WTC11 (cell line): ENCODE measurements at places on chromosomes 16 and 17. TPM values are rescaled to one million over a fixed set of nuclear protein-coding genes. Genes with fewer than 3 reads are reported as not detected.

GRCh38 chr16:82580298-82580890 is 46.4 kb upstream of the CDH13 start:
- no peaks in the 10 kb centered on the region for H3K4me1 ChIP-seq
- no peak overlapping the region for H3K4me3 ChIP-seq
- H3K27ac ChIP-seq, result no peak overlapping the region
- no peaks in the 10 kb centered on the region; the same call in 1 of the 2 replicates for H3K27me3 ChIP-seq
- peak; percentile 25 for DNase-seq

FOXO3B gene
- 9.9 to 11.9 TPM (median 10.7 TPM) in 3 replicates for total RNA-seq

GNAO1 gene
- 22.9 to 30.6 TPM (median 23.6 TPM) in 3 replicates for total RNA-seq

DNA sequence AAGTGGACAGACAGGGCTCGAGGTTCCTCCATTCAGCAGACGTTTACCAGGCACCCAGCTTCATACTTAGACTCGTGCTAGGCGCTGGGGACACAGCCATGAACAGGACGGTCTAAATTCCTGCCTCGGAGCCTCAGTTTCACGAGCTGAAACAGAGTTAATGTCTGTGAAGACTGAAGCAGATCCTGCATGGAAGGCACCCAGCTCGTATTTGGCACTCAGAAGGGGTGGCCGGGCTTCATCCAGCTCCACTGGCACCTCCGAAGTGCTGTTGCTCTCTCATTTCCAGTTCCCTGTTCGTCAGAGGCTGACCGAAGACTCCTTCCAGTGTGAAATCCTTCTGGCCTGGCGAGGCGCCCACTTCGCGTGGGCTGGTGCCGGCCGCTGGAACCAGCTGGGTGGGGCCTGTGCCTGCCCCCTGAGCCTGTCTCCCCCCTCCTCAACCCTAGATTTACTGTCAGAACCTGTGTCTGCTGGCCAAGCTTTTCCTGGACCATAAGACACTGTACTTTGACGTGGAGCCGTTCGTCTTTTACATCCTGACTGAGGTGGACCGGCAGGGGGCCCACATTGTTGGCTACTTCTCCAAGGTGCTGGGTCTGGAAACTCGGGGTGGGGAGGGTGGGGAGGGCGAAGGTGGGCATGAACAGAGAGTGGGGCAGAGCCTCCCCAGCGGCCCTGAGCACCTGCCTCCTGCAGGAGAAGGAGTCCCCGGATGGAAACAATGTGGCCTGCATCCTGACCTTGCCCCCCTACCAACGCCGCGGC is 5.8 kb downstream of the PRSS8 start:
- no peak for DNase-seq
- H3K27me3 ChIP-seq, result no peaks in the 10 kb centered on the region
- peaks cover 44% of the 10 kb centered on the region for H3K4me1 ChIP-seq
- H3K36me3 ChIP-seq, result peaks cover 31% of the 10 kb centered on the region

CCDC144A gene
- 1.6 to 2.6 TPM (median 2.6 TPM) in 3 replicates for total RNA-seq

DNA sequence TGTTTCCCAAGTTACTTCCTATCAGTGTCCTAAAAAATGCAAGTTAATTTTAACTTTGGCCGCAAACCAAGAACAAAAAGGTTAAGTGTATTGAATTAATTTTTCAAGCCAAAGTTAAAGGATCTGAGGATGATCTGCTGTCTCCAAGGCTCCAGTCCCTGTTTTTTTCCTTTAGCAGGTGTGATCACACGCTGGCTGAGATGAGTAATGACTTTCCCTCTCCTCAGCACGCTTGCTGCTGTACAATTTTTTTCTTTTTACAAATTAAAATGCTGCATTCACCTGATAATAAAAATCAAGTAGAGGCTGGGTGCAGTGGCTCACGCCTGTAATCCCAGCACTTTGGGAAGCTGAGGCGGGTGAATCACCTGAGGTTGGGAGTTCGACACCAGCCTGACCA is 3.9 kb upstream of the TNFSF12 start:
- no peaks in the 10 kb centered on the region for H3K36me3 ChIP-seq
- H3K4me3 ChIP-seq, result no peak overlapping the region
- DNase-seq, result no peak
- no peak overlapping the region for H3K27ac ChIP-seq
- H3K27me3 ChIP-seq, result peaks cover 31% of the 10 kb centered on the region

KCNJ16 gene
- total RNA-seq, result not detected in 3 replicates

DNA sequence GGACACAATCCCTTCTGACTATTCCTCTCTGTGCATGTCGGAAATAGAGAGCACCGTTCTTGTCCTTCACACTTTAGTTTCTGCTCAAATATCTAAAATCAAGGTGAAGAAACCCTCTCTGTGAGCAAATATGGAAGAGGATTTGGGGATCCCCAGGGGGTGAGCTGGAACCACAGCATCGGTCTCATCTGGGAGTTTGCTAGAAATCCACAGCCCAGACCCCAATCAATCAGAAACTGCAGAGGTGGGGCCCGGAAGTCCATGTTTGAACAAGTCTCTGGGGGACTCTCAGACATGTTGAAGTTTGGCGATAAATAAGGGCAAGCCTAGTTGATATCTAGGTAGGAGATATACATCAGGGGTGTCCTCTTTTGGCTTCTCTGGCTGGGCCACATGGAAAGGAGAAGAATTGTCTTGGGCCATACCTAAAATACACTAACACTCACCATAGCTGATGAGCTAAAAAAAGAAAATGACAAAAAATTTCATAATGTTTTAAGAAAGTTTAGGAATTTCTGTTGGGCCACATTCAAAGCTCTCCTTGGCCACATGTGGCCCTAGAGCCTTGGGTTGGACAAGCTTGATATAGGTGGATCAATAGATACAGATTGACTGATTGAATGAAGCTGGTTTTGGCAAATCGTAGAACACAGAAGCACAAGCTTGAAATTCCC is 168.0 kb upstream of the FOXF1 start:
- H3K4me1 ChIP-seq, result peaks cover 58% of the 10 kb centered on the region
- H3K4me3 ChIP-seq, result no peak overlapping the region
- no peak for DNase-seq
- no peak overlapping the region for H3K27ac ChIP-seq
- H3K27me3 ChIP-seq, result peaks cover 42% of the 10 kb centered on the region
- no peaks in the 10 kb centered on the region for H3K36me3 ChIP-seq
